RPMI7951 (cell line): ENCODE measurements at places on chromosomes 11 and 22. TPM values are rescaled to one million over a fixed set of nuclear protein-coding genes. Genes with fewer than 3 reads are reported as not detected.

Gene MUC2
- total RNA-seq = not detected in 2 replicates

Gene NCR3LG1
- total RNA-seq = 1.1 TPM in 2 replicates

Gene SERPING1
- total RNA-seq = 0.10 and 0.48 TPM in 2 replicates

Gene GRM5
- total RNA-seq = under 0.01 TPM in 1 of 2 replicates, not detected in the other

Gene SLC1A2
- 0.39 and 0.48 TPM in 2 replicates for total RNA-seq

Gene FGF3
- not detected in 2 replicates for total RNA-seq

Gene SOX6
- 0.48 and 0.49 TPM in 2 replicates for total RNA-seq

Gene NOL12
- 28.8 and 39.6 TPM in 2 replicates for total RNA-seq

Gene BIRC3
- 4.8 and 9.3 TPM in 2 replicates for total RNA-seq

Gene SCARF2
- total RNA-seq = 6.0 and 6.1 TPM in 2 replicates

Gene AASDHPPT
- total RNA-seq = 59.7 and 69.6 TPM in 2 replicates

Gene SHISA8
- not detected in 2 replicates for total RNA-seq

Gene BARX2
- total RNA-seq = not detected in 2 replicates

Gene DCUN1D5
- total RNA-seq = 81.6 and 106 TPM in 2 replicates

Gene CYP2D6
- not detected in 2 replicates for total RNA-seq
